ENCODE measurements at places on chromosomes 6 and 20.

- peak; percentile 86 for DNase-seq
These were observed 12.9 kb upstream of the MROH8 start for GRCh38 chr20:37192137-37192854.

DNA sequence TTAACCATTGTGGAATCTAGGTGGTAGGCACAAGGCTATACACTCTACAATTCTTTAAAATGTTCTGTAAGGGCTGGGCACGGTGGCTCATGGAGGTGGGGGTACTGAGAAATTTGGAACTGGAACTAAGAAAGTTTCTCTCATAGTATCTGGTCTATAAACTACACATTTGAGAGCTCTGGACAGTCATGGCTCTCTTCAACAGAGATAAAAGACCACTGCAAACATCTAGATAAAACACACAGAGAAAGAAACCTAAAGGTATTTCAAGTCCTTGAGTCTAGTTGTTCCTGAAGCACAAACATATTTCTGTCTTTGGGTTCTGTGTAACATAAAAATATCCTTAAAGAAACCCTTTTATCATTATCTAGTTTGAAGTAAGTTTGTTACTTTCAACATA, 35.2 kb downstream of the ILRUN start:
- no peak for DNase-seq

DNA sequence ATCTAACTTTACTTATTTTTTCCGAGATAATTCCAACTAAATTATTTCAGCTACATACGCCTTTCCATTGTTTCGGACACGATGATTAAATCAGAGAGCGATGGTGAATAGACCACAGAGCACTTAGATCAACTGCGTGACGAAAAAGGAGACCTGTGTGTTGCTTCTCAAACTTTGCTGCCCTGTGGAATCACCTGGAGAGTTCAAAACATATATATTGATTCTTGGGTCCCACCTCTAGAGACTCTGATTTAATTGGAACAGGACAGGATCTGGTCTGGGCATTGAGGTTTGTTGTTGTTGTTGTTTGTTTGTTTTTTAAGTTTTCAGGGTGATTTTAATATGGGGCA, 401 bp upstream of the TNFRSF21 start:
- no peak for DNase-seq

- DNase-seq, result no peak
These were observed 27.8 kb downstream of the PPP1R16B start for GRCh38 chr20:38833154-38833856.

GRCh38 chr6:163837691-163838431, 423.3 kb downstream of the QKI start:
- DNase-seq, result no peak

- DNase-seq, result no peak
These were observed 73.2 kb downstream of the SMOC2 start for GRCh38 chr6:168514216-168514615.

GRCh38 chr6:45388328-45388727, 10.6 kb upstream of the SUPT3H start:
- no peak for DNase-seq

- peak; percentile 89 for DNase-seq
These were observed 807 bp downstream of the LKAAEAR1 start for GRCh38 chr20:64083378-64083803.

- no peak for DNase-seq
These were observed 183.6 kb upstream of the PRDM1 start for GRCh38 chr6:105902401-105903031.

DNA sequence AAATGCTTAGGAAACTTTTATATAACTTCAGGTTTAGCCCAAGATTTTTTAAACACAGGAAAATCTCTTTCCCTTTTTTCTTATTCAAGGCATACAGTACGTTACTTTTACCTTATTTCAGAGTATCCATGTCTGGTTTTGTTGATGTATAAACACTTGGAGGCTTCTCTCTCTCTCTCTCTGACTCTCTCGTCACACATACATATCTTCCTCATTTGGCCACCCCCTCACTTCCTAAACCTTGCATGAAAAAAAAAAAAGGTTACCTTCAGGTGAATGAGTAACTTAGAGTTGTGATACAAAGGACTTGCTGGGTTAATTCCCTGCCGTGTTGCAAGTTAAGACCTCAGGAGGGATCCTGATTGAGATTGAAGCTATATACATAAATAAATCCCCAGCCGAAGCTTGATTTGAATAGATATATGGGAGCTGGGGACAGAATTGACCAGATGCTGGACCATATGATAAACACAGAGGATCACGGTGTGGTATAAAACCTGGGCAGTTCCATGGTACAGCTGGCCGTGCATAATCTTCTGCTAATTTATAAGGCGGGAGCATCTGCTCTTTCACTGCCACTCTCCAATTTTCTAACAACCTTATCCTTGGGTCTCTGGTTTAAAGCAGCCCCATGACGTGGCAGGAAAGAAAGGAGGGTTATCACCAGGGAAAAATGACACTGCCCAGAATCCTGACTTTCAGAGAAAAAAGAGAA, 55.1 kb upstream of the IL20RA start:
- DNase-seq, result no peak

DNA sequence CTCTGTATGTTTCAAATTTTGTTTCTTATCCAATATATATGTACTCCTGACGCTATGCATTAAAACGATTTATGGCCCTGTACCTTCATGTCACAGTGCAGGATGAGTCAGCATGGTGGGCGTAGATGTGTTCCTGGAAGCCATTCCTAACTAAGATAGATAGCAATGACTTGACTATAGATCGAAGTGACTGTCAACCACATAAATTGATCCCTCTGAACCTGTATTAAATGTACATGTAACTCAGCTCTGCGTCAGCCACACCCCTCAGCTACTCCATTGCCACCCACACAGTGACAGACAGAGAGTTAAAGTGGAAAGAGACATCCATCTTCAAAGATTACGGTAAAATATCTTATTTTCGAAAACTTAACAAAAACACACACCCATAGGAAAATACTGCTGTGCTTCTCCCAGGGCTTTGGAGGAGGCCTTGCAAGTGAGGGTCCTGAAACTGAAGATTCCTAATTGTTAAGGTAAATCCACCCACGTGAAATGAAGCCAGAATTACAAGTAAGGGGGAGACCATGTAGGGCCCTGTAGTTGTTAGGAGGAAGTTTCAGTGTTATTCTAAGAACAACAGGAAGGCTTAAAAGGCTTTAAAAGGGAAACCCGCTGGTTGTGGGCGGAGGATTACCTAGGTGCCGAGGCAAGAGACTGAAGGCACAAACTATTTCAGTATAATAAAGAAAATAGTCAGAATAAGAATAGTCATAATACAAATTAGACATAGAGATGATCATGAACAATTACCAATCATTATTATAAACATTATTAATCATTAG, 10.3 kb upstream of the RAD21L1 start:
- no peak for DNase-seq

DNA sequence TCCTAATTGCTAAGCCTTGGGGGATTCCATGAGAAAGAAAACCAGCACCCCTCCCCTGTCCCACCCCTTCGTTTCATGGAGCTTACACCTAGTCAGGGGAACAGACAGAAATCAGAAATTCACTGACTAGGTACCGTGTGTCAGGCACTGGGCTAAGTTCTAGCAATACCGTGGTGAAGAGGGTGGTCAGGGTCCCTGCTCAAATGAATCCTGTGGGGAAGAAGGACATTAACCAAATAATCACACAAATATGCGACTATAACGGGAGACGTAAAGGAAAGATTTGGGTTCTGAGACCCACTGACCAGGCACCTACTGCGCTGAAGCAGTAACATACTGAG, 65.1 kb upstream of the TOP1 start:
- no peak for DNase-seq

DNA sequence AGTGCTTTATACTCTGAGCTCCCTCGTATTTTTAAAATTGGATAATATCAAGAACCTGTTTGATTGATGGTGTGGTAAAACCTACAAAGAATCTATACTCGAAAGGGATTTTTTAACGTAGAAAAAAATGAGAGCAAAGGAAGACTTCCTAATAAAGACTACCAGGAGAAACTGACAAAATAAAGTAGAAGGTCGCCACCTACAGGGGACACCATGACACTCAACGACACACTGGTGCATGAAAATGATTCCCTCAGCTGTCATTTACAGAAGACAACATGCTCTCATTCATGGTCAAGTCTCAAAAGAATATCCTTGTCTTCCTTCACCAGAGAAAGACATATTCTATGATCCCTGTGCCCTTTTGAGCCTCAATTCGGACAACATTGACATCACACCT, 10.1 kb upstream of the NHSL1 start:
- DNase-seq, result no peak

- DNase-seq, result no peak
These were observed 20.4 kb upstream of the EFHC1 start for GRCh38 chr6:52399511-52400312.

DNA sequence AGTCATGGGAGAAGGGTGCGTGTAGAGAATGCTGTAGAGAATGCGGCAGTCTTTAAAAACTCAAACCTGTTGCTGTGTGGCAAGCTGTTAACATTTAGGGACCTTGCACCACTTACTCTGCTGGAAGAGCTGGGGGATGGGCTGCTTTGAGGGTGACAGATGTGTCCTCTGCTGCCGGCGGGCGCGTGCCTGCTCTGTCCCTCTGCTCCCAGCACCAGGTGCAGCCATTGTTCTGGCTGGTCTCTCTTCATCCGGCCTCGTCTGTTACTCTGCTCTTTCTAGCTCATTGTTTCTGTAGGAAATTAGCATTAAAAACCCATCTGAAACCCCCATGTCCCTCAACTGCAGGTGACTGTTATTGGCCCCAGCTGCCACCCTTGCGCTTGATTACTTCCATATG, 78.5 kb downstream of the CBFA2T2 start:
- DNase-seq, result no peak

DNA sequence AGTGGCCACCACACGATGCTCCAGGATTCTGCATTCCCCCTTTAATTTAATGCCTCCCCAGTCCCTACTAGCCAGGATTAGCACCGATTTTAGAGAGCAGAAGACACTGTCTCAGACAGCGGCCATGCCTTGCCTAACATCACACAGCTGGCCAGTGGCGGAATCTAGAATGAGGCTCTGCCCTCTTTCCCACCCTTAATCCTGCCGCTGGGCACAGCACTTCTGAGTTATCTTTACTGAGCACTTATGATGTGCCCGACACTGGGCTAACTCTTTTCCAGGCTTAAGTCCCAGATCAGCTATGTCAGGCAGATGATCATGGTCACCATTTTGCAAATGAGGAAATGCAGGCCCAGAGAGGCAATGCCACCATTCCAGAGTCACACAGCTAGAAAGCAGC, 5.6 kb upstream of the BPIFA2 start:
- no peak for DNase-seq

GRCh38 chr20:40687384-40688128, 1.5 kb downstream of the MAFB start:
- peak; percentile 90 for DNase-seq

- DNase-seq, result no peak
These were observed 38.3 kb downstream of the BCL2L1 start for GRCh38 chr20:31684153-31685015.

DNA sequence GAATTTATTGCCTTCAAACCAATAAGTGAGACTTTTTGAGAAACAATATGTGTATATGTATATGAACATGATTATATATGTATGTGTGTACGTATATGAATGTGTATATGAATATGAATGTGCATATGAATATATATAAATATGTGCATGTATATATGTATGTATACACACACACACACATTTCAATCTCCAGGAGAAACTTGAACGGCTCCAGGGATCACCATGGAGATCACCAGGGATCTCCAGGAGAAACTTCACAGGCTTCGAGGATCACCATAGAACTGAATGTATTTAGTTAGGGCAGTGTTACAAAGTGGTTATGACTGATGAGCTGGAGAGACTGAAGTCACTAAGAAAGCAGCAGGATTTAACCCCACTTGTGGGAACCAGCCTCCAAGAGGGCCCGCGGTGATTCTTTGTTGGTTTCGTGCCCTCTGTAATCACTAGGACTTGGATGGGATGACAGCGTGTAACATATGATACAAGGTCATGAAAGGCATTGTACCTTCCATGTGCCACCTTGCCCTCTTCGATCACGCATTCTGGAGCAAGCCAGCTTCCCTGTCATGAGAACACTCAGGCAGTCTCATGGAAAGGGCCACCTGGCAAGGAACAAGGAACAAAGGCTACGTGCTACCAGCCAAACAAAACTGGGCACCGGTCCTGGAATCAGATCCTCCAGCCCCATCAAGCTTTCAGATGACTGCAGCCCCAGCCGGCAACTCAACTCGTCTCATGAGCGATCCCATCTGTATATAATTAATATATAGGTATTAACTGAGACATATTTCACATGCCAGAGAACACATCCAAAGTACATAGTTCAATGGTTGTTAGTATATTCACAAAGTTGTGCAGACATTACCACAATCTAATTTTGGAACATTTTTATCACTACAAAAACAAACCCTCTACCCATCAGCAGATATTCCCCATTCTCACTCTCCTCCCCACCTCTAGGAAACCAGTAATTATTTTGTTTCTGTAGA, 8.6 kb downstream of the FAM50B start:
- DNase-seq, result no peak

- DNase-seq, result no peak
These were observed 19.9 kb upstream of the CRIP3 start for GRCh38 chr6:43328528-43328927.

DNA sequence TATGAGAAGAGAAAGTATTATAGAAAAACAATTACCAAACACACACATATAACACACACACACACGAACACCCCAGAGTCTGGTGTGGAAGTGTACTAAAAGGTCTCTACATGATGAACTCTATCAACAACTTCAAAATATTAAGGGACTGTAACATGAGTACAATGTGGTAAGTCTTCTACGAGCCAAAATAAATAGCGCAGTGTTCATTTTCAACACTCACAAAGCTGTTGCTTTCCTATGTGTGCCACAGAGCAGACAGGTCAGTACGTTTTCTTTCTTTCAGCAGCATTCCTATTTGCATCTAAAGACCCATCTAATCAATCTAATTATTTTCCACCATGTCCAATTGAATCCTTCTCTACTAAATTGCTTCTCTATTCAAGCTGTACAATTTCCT, 12.1 kb upstream of the CNKSR3 start:
- DNase-seq, result no peak

- no peak for DNase-seq
These were observed 36.9 kb upstream of the CCDC167 start for GRCh38 chr6:37536491-37537190.

- DNase-seq, result no peak
These were observed 79.3 kb downstream of the INSM1 start for GRCh38 chr20:20447196-20447595.

GRCh38 chr20:17394411-17394810, 136.8 kb downstream of the BFSP1 start:
- DNase-seq, result no peak

- no peak for DNase-seq
These were observed 107.4 kb upstream of the RIPOR2 start for GRCh38 chr6:25042984-25043725.

DNA sequence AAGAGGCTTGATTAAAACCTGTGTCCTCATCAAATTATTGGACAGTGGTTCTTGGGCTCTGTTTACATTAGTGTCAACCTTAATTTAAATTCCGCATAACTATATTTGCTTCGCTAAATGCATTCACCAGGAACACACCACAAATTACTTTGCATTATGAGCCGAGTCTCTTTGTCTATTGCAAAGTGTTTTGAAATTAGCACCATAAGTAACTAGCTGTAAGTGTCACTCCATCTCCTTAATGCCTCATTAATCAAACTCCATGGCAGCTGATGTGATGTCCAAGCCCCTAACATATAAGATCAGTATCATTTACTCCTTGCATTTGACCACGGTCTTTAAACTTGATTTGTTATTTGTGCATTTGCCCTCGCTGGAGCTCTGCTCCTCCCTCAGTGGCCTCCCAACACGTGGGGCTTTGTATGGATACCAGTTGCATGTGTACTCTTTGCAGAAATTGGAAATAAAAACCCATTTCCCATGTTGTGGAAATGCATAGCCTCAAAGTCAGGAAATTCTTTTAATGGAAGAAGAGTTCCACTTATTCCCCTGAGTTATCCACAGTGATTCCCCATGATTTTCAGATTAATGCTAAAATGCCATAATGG, 24.6 kb downstream of the FOXA2 start:
- DNase-seq, result no peak
